ENCODE measurements at places on chromosomes 13 and 19. TPM values are rescaled to one million over a fixed set of nuclear protein-coding genes. Genes with fewer than 3 reads are reported as not detected.

Gene ATP5F1D
- total RNA-seq: 168 TPM

Gene CD209
- total RNA-seq: not detected

Gene RFPL4A
- 0.84 TPM for total RNA-seq

Gene ZNF667
- total RNA-seq: not detected

Gene VSIG10L
- total RNA-seq: 14.8 TPM

Gene IGFL4
- total RNA-seq: 0.28 TPM

Gene ZMYM2
- total RNA-seq: 16.0 TPM

Measured in A549 treated with Hydrocortisone at 1 μM for 4 hours (cell line).